ENCODE measurements at places on chromosomes 1 and 21. TPM values are rescaled to one million over a fixed set of nuclear protein-coding genes. Genes with fewer than 3 reads are reported as not detected.

Gene GJB3
- total RNA-seq = not detected

Gene OR2G6
- not detected for total RNA-seq

Gene CCDC181
- total RNA-seq = 0.37 TPM

Gene LCE1D
- not detected for total RNA-seq

Gene PTPRC
- 10.1 TPM for total RNA-seq

Gene C1orf94
- total RNA-seq = not detected

Gene CITED4
- total RNA-seq = 32.7 TPM

Gene CDCA8
- total RNA-seq = 0.55 TPM

DNA sequence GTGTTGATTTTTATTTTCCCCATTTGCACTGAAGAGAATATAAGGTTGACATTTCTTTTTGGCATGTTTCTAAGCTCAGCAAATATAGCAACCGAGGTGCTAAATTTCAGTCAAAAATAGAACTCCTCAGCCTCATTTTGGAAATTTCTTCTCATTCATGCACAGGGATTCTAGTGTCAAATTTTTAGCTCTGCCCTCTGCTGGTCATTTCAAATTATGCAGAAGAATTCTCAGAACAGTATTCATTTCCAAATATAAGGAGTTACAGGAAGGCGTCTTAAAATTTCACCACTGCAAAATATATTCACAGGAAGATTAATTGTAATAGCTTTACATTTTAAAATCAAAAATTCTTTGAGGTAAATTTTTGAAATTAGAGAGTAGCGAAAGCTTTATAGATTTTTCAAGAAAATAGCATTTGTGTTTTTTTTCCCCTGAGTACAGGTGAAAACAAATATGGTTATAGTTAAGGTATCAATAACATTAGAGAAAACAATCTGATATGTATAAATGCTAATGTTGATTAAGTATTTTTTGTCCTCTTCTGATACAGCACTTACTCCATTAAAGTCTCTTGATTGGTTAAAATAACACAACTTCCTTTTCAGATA, 57.9 kb downstream of the FMN2 start:
- no peaks in the 10 kb centered on the region for H3K4me1 ChIP-seq
- no peak overlapping the region for H3K4me3 ChIP-seq
- DNase-seq = no peak
- H3K27me3 ChIP-seq = no peaks in the 10 kb centered on the region

DNA sequence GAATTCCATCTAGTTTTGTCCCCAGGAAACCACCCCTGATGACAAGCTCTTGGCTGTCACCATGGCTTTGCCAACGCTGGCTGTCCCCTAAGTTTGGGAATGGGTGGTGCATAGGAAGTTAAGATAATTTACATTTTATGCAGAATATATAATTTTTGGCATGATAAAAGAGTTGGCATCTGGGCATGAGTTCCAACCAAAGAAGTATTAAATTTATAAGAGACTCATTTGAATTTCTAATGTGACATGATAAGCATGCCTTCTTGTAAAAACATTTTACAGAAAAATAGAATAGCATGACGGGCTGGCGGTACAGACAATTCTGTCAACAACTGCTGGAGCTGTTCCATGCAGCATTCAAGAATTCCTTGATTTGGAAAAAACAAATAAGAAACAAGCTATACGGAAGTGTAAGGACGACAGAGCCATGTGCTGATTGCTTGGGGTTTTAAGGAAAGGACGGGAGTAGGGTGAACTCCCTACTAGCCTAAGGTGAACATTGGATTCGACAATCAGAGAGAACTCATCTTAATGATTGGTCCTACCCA, 106.8 kb upstream of the C1orf21 start:
- no peak overlapping the region for H3K4me3 ChIP-seq
- H3K4me1 ChIP-seq = no peaks in the 10 kb centered on the region
- no peaks in the 10 kb centered on the region for H3K36me3 ChIP-seq
- DNase-seq = no peak

DNA sequence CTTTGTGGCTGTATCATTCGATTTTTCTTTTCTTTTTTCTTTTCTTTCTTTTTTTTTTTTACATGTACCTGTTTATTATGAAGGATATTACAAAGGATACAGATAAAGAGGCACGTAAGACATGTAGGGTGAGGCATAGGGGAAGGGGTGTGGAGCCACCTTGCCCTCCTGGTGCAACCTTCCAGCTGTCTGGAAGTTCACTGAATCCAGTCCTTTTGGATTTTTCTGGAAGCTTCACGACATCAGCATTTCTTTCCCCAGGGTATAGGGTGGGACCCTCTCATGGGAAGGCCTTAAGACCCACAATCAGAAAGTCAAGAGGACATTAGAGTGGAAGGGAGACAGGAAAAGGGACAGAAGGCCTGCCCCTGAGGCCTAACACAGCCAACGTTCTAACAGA, 30.1 kb upstream of the TGFBR3 start:
- no peak overlapping the region for H3K4me3 ChIP-seq
- DNase-seq = no peak
- H3K36me3 ChIP-seq = no peaks in the 10 kb centered on the region
- no peaks in the 10 kb centered on the region for H3K4me1 ChIP-seq

DNA sequence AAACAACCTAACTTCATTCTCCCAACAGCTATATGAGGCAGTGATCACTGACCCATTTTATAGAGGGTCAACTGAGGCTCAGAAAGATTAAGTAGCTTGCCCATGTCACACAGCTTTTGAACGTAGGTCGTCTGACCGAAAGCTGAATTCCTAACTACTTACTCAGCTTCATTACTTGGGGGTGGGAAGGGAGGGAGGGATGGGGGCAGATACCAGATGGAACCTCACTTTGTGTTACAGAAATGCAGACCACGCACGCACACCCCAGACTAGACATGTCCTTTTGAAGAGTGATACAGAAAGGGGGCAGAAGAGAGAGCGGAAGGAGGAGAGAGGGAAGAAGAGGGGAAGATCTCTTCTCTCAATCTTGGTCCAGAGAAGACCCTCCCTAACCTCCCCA, 2.3 kb downstream of the ADGRB2 start:
- H3K27me3 ChIP-seq = no peaks in the 10 kb centered on the region
- H3K4me3 ChIP-seq = no peak overlapping the region
- DNase-seq = no peak
- no peak overlapping the region for H3K27ac ChIP-seq

DNA sequence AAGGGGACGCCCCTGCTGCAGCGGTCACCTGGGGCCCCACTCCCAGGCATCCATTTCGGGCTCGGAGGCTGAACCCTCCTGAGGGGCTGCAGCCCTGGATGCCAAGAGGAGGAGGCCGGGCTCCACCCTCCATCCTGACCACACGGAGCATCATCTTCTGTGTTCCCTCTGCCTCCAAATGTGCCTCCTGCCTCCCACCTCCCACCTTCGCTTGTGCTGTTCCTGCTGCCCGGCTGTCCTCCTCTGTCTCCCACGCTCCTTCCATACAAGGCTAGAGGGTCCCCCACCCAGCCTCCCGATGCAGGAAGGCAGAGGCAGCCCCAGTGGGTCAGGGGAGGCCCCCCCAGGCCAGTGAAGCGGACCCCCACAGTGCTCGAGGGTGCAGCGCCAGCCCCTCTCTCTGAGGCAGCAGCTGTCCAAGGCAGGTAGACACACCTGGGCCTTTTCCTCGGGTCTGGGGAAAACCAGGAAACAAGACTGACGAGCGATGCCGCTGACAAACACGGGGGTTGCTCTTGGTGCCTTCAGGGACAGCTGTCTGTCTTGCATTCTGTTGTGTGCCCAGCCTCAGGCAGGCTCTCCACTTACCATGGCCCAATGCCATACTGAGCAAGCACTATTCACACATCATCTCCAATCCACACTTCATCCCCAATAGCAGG, 16.8 kb upstream of the PLEKHG5 start:
- no peaks in the 10 kb centered on the region for H3K4me1 ChIP-seq
- no peak overlapping the region for H3K27ac ChIP-seq
- no peak overlapping the region for H3K4me3 ChIP-seq
- no peaks in the 10 kb centered on the region for H3K27me3 ChIP-seq
- no peaks in the 10 kb centered on the region for H3K36me3 ChIP-seq

DNA sequence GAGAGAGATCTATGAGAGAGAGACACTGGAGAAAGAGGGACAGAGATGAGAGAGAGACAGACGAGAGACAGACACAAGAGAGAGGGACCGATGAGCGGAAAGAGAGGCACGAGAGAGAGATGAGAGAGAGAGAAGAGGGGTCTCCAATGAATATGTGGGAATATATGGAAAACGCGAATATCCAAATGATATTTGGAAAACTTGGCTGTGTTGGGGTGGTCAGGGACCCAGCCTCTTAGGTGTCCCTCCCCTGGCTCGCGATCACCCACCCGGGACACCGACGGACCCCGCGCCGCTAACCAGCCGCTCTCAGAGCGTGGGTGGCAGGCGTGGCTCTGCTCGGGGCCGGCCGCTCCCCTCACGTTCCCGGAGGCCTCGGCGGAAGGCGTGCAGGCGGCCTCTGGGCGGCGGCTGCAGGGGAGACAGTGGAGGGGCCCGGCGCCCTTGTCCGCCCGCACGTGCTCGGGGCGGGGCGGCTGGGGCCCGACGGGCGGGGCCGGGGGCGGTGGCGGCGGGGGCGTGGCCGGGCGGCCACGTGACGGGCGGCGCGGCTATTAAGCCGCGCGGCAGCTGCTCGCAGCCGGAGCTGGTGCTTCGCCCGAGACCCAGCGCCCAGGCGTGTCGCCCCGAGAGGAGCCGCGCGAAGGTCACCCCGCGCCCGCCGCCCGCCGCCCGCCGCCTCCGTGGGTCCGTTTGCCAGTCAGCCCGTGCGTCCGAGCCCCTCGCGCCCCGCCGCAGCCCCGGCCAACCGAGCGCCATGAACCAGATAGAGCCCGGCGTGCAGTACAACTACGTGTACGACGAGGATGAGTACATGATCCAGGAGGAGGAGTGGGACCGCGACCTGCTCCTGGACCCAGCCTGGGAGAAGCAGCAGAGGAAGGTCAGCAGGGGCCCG, at the start of gene ACTN2:
Gene ACTN2, plus strand, starts transcription at position 583 of the 898 bp plus-strand sequence. Its CDS starts 175 bp downstream, at position 758.
- H3K4me1 ChIP-seq = peaks cover 10% of the 10 kb centered on the region
- DNase-seq = no peak
- H3K27me3 ChIP-seq = no peaks in the 10 kb centered on the region

- no peaks in the 10 kb centered on the region for H3K27me3 ChIP-seq
- DNase-seq = no peak
- H3K36me3 ChIP-seq = no peaks in the 10 kb centered on the region
- H3K4me1 ChIP-seq = no peaks in the 10 kb centered on the region
Observed at GRCh38 chr1:58591806-58592205, 14.8 kb upstream of the TACSTD2 start.

- no peaks in the 10 kb centered on the region for H3K36me3 ChIP-seq
- H3K4me3 ChIP-seq = no peak overlapping the region
- H3K27ac ChIP-seq = no peak overlapping the region
- H3K27me3 ChIP-seq = no peaks in the 10 kb centered on the region
- DNase-seq = no peak
Observed at GRCh38 chr1:207020065-207020708, 12.4 kb downstream of the C1orf116 start.

DNA sequence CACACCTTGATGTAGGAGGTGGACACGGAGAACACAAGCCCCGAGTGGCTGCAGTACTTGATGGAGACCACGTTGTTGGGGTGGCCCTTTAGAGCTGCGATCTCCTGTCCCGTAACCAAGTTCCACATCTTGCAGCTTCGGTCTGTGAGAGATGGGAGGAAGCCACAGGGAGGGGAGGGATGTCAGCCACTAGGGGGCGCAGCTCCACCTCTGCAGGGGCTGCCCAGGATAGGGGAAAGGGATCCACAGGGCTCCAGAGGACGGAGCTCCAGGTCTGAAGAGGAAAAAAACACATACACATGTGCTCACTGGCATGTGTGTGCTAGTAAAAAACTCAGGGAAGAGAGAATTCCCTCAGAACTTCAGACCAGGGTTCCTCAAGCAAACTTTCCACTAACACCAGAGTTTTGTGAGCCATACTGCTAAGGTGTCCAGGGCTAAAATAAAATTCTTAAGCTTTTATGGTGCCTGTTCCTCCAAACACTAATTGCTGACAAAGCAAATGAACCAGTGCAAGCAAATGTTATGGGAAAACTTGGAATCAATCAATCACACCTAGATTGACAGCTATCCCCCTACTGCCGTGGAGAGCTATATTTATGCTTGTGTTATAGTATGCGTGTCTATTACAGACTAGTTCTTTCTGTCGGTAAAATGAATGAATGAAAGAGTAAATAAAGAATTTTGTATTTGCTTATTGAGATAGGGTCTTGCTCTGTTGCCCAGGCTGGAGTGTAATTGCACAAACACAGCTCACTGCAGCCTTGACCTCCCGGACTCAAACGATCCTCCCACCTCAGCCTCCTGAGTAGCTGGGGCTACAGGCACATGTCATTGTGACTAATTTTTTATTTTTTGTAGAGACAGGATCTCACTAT, 43.7 kb downstream of the KIF21B start:
- H3K4me3 ChIP-seq = no peak overlapping the region
- H3K27ac ChIP-seq = no peak overlapping the region
- no peaks in the 10 kb centered on the region for H3K27me3 ChIP-seq
- H3K4me1 ChIP-seq = no peaks in the 10 kb centered on the region
- DNase-seq = no peak

- no peak for DNase-seq
- no peak overlapping the region for H3K27ac ChIP-seq
Observed at GRCh38 chr1:188497020-188497419, 1668.3 kb downstream of the PLA2G4A start.

GRCh38 chr1:220300442-220301121, 28.3 kb upstream of the RAB3GAP2 start:
- DNase-seq = peak; percentile 94
- H3K4me3 ChIP-seq = no peak overlapping the region
- no peaks in the 10 kb centered on the region for H3K27me3 ChIP-seq
- peak overlapping the region; percentile 52 for H3K27ac ChIP-seq
